ENCODE measurements at places on chromosomes 2 and 18. TPM values are rescaled to one million over a fixed set of nuclear protein-coding genes. Genes with fewer than 3 reads are reported as not detected.

- peak; percentile 52 for DNase-seq
Measured at GRCh38 chr2:204407204-204408014, 137.9 kb upstream of the PARD3B start.

- no peak for DNase-seq
Measured at GRCh38 chr18:12397793-12398192, 9.9 kb upstream of the PRELID3A start.

DNA sequence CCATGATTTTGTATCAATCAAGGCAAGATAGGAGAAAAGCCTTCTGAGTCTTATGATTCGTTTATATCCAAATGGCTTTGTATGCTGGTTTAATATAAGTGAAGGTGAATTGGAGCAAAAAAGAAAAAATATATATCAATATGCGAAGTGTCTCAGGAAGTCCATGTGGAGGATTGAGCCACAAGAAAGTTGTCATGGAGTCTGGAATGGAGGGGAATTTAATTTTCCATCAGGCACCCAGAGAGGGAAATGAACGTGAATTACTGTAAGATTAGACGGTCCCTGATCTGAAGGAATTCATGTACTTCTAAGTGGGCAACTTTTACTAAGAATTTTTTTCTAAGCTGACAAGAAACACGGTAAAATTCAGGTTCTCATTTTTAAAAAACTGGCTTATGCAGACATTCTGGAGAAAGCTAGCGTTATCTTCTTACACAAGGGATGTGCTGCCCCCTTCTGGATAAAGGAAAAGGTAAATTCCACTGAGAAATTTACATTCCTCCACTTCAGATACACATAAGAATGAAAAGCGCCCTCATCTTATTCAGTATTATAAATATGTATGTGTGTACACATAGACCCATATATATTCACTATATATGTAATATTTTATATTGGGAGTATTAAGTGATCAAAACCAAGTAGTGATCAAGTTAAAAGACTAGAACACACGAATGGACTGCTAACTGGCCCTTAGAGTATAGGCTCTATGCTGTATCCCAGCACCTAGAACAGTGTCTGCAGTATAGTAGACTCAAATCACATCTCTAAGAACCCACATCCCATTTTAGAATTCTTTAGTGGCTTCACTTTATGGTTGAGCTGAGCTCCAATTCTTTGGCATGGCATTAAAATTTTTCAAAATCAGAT lies 289.0 kb upstream of the TFPI start:
- DNase-seq, result peak; percentile 68

DNA sequence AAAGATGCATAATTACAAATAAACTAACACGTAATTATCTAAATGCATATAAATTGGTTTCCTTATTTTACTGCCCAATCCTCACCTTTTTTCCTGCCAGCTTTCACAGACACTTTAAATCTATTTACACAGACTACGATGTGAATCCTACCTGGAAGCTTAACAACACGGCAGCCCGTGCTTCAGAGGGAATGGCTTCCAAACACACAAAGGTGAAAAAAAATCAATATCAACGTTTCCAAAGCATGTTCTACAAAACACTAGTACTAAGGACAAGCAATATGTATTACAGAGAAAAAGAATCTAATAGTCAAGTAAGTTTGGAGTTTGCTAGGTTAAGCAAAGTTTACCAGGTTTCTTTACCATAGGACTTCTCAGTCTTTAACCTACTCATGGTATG lies 4.4 kb downstream of the MAP4K3 start:
- no peak for DNase-seq

DNA sequence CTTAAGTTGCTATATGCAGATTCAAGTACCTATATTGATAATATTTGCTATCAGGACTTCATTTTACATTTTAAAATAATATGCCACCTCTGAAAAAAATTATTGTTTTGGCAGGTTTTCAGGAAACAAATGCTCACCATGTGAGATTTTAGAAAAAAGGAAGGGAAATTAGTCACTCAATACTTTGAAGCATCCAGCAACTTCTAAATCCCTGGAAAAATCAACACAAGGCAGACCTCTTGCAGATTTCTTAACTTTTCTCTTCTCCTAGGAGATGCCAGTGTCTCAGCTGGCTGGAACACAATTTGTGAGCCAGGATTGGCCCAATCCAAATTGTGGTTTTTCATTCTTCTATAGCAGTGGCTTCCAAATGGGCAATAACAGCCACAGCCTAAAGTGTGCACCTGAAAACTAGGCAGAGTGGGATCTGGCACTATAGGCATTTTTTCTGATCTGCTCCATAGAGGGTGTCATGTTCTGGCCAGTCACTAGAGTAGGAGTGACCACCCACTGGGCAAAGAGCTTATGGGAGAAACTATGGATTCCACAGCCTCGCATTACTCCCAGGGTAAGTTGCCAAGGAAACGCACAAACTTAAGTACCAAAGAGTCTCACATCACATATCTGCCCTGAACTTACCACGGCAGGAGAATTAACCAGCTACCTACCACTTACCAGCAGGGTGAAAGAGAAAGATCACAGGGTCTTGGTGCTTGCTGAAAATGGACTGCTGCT lies 28.1 kb upstream of the THOC1 start:
- no peak for DNase-seq

DNA sequence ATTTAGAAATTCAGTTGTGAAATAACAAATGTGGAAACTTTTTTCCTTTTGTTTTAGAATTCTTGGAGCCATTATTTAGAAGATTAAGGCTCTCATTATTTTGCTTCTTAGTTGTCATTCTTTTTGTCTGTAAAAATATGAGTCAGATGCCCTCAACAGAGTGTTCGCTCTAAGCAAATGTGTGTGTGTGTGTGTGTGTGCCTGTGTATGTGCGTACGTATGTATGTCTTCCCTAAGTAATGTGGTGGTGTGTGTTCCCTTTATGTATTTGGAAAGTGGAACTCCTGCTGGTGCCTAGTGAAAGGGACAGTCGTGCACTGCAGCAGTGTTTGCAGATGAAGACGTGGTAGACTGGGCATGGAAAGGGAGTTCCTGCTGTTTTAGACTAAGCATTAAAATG lies 27.5 kb downstream of the ZNF407 start:
- no peak for DNase-seq

DNA sequence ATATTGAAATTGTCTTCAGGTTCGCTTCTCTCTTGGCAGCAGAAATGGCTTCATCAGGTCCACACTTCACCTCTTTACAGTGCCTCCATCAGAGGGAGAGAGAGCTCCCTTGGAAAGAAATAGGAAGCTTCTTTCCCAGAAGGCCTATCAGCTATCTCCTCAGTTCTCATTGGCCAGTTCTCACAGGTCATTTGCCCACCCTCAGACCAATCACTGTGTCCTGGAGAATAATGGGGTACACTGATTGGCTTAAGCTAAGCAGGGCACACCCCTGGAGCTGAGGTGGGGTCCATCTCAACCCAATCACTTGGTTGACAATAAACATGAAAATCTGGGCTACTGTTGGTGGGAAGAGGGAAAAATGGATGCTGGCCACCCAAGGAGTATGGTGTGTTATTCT lies 5.2 kb downstream of the GNLY start:
- DNase-seq, result no peak

DNA sequence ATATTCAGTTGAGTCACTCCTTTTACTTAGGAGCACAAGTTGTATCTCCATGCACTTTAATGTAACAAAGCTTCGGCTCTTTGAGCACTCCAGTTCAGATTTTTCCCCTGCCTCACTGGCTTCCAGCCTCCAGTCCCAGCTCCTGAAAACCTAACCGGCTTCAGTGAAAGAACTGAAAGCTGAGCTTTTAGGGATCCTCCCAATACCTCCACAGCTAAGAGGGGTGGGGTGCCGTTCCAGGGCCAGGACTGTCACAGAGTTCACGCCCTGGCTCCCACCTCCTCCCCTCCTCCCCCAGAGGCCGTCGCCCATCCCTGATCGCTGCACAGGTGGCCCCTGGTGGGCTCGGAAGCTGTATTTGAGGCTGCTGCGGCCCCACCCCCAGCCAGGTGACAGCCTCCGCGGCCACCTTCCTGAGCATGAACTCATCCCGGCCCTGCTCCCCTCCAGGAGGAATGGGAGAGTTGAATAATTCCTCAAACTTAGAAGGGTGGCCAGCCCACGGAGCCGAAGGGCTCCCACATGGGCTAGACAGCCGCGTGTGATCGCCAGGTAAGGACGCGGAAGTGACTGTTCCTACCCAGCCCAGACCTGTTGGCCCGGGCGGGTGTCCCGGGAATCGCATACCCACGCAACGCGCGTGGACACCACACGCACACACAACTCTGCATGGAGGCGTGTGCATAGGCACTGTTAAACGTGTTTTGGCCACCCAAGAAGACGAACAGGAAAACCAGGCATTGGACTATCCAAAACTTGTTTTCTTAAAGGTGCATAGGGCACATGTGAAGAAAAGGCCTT lies 1.8 kb downstream of the MYO5B start:
- no peak for DNase-seq

DNA sequence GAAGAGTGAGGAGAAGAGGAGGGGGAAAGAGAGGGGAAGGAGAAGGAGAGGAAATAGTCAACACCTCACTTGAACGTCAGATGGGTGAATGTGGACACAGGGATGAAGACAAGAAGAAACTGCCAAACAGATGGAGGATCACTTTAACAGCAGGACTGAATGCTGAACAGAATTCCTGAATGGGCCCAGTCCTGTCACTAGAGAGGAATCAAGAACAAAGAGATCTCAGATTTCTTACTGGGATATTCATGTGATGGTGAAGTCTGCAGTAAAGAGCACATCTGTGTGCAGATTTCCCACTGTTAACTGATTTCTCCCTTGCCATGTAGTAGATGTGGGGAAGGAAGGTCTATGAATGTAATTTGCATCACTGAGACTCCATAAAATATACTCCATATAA lies 135.4 kb downstream of the L3MBTL4 start:
- no peak for DNase-seq

DNA sequence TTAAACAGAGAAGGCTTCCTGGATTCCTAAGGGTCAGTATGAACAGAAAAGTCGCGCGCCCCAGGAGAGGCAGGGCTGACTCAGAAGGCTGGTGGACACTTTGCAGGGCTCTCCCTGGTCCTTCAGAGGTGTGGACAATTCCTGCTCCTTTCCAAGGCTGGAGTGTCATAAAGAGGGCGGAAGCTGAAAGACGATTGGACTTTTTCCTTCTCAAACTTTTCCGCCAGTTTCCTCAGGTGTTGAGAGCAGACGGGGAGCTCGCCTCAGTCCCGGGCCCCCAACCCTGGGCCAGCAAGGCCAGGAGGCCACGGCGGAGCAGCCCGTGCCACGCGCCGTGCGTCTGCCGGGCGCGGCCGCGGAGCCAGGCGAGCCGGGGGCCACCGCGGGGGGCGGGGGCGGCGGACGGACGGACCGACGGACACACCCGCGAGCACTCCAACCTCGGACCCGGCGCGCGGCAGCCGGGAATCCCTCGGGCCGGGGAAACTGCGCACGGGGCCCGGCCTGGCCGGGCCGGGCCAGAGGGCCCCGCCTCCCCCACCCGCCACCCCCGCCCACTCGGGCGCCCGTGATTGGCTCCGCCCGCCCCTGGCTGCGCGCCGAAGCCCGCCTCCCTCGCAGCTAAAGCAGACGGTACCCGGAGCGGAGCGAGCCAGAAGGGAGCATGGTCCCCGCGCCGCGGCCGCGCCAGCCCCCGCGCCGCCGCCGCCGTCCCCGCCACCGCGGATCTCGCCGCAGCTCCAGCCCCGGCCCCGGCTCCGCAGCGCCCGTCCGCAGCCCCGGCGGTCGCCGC lies at the start of gene KLHL29:
Gene KLHL29, plus strand, starts transcription at position 629 of the 793 bp plus-strand sequence. CDS start 177,018 bp downstream, outside the sequence.
- peak; percentile 40 for DNase-seq

DNA sequence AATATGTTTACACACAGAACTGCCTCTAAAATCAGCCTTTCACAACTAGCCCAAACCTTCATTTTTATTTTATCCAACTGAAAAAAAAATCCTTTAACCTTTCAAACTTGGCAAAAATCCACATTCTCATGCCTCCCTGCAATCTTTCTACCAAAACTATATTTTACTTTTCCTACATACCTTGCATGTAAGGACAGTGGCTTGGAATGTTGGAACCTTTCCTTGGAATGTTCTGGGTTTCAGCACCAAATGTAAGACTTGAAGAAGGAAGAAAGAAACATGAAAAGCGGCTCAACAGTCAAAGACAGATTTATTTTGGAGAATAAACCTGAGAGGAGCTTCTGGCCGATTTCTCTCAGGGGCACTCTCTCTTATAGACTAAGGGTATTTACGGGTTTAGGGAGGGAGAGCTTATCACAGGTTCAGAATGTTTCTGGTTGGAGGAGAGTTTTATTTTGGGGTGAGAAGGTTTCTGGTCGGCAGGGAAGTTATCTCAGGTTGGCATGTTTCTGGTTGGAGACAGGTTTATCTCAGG lies 79.7 kb downstream of the RRM2 start:
- DNase-seq, result no peak

- no peak for DNase-seq
Measured at GRCh38 chr2:102755284-102755683, 6.5 kb upstream of the TMEM182 start.

DNA sequence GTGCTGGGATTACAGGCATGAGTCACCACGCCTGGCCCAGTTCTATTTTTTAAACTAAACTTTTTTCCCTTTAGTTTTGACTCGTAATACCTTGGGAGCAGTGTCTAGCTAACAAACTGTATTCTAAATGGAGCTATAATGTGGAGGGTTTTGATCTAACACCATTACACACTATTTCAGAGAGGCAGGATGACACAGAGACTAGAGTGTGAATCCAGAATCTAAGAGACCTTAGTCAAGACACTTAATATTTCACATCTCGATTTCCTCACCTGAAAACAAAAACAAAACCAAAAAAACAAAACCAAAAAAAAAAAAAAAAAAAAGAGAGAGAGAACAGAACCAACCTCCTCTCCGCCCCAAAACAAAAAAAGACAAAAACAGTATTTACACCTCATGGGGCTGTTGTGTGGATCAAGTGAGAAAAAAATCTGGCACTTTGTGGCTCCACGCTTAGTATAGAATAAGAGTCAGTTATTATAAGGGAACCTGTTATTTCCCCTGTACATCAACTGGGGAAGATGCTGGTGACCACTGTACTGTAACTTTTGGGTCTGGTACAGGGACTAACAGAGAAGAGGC lies 31.3 kb downstream of the DARS1 start:
- DNase-seq, result no peak

GRCh38 chr2:150643114-150643725 lies 155.8 kb upstream of the RND3 start:
- no peak for DNase-seq

GRCh38 chr18:37471637-37472036 lies 94.0 kb downstream of the CELF4 start:
- no peak for DNase-seq

- peak; percentile 38 for DNase-seq
Measured at GRCh38 chr2:217858519-217859491, 144.0 kb downstream of the TNS1 start.

GRCh38 chr18:79574938-79575525 lies 104.6 kb upstream of the CTDP1 start:
- DNase-seq, result no peak

GRCh38 chr2:29219374-29219773 lies 104.2 kb downstream of the CLIP4 start:
- DNase-seq, result no peak

- no peak for DNase-seq
Measured at GRCh38 chr2:101566632-101567228, 91.8 kb upstream of the RFX8 start.

GRCh38 chr2:32986480-32986879 lies 39.7 kb downstream of the LTBP1 start:
- no peak for DNase-seq

- DNase-seq, result no peak
Measured at GRCh38 chr18:45066210-45066609, 385.5 kb downstream of the SETBP1 start.

Gene RNF152
- 0.95 TPM for total RNA-seq

Gene CNGA3
- total RNA-seq, result not detected

Gene UGT1A1
- total RNA-seq, result not detected

Gene SERPINB4
- not detected for total RNA-seq

Gene MTIF2
- 63.9 TPM for total RNA-seq

Gene STARD6
- 0.26 TPM for total RNA-seq

Gene TRABD2A
- 10.6 TPM for total RNA-seq

Gene HJURP
- total RNA-seq, result 83.2 TPM
